ENCODE measurements at places on chromosomes 11 and 22.
A peak's percentile ranks its signal among the peaks of the same experiment; 100 is the strongest.

DNA sequence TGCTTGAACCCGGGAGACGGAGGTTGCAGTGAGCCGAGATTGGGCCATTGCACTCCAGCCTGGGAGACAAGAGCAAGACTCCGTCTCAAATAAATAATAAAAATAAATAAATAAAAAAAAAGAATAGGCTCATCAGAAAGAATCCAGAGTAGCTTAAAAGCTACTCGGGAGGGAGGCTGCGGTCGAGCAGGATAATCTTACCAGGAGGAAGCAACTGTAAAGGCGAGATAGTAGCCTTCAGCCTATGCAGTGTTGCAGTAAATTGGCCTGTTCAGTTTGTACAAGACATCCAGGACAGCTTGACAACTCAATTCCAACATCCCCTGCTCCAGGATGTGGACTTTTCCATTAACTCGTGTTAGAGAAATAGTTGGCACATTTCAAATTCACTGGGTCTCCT lies 1164.7 kb downstream of the LRRC4C start:
- DNase-seq, result no peak

- no peak for DNase-seq
Measured at GRCh38 chr11:124880290-124880611, 15.0 kb downstream of the ROBO3 start.

- no peak for DNase-seq
Measured at GRCh38 chr11:22244986-22245592, 52.2 kb downstream of the ANO5 start.

GRCh38 chr22:42617155-42617983 lies 2.7 kb upstream of the POLDIP3 start:
- no peak for DNase-seq

DNA sequence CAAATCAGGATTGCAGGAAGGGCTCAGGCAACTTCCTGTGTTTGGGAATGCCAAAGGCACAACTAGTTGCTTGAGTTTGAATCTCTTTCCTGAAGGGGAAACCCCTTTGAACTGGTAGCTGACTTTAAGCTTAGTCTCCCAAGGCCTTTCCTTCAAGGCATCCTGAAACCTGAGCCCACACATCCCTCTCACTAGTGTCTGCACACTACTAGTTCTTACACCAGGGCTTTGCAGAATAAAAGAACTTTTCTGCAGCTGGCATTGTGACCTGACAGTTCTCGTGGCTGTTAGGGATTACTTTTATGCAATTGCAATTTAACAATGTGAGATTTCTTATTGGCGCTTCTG lies 95.4 kb downstream of the EXT2 start:
- DNase-seq, result no peak

DNA sequence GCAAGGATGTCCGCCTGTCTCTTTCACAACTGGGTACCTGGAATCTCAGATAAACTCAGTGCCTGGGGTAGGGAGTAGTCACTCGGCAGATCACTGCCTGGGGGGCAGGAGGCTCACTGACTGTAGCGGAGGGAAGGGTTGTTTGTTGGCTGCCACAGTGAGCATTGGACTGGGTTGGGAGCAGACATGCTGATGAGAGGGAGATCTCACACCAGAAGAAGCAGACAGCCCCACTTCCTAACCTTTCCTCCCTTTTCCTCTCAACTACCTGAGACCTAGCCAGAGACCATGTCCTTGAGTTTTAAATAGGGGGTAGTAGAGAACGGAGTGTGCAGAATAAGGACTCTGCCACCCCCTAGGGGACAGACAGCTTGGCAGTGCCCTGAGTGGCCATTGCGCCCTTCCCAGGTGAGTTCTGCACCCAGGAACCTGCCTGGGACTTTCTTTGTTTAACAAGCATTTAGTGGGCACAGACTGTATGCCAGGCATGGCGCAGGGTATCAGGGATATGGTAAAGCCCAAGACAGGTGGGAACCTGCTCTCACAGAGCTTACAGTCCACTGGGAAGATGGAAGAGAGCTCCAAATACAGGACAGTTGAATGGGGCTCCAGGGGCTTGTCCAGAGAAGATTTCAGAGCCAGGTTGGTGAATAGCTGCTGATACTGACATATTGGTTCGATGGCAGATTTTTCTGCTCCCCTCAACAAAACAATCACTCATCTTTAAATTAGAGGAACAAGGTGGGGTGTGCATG lies 115.7 kb upstream of the NNMT start:
- DNase-seq, result no peak

- no peak for DNase-seq
Measured at GRCh38 chr11:45180848-45181192, 34.4 kb downstream of the PRDM11 start.

DNA sequence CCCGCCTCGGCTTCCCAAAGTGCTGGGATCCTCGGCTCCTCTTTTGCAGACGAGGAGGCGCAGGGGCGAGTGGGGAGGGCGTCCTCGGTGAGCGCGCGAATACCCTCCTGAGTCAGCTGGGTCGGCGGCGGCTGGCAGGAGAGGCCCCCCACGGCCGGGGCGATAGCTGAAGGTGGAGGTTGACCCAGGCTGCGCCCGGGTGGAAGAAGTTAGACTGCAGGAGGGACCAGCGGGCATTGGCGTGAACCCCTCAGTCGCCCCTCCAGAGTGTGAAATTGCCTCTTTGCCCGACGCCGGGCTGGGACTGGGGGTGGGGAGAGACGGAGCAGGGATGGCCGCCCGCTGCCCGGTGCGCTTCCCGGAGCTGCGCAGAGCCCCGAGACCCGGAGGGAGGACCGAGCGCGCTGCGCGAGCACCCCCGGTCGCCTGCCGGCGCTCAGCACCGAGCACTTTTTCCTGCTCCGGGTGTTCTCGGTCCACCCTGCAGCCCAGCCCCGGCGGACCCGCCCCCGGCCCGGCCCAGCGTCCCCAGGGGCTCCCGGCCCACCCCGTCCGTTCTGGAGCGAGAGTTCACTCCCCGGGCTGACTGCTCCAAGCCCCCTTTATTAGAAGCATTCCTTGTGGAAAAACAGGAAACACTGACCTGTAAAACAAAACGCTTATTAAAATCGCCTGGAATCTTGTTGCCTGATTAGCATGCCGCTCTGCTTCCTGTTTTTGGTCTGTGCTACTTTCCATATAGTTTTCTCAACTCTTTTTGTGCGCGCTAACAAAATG lies 13.7 kb upstream of the CPT1A start:
- DNase-seq, result no peak

GRCh38 chr22:22720201-22720723 lies 75.8 kb downstream of the GGTLC2 start:
- DNase-seq, result peak; percentile 22

- DNase-seq, result no peak
Measured at GRCh38 chr22:46465345-46465720, 72.1 kb downstream of the CELSR1 start.

DNA sequence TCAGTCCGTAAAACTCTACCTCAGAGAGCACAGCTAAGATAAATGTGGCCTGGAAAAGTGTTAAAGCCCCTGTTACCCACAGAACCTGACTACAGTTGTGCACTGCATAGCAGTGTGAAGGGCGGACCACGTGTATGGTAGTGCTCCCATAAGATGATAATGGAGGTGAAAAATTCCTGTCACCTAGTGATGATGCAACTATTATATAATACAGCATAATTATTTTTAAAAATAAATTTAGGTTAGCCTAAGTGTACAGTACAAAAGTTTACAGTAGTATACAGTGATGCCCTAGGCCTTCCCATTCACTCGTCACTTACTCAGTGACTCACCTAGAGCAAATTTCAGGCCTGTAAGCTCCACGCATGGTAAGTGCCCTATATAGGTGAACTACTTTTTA lies 76.6 kb upstream of the RASSF10 start:
- no peak for DNase-seq

GRCh38 chr22:50563413-50564160 lies 868 bp upstream of the SYCE3 start:
- no peak for DNase-seq

GRCh38 chr11:111703576-111703975 lies 62.6 kb downstream of the PPP2R1B start:
- DNase-seq, result no peak

GRCh38 chr11:111448831-111449557 lies 63.2 kb downstream of the BTG4 start:
- no peak for DNase-seq

DNA sequence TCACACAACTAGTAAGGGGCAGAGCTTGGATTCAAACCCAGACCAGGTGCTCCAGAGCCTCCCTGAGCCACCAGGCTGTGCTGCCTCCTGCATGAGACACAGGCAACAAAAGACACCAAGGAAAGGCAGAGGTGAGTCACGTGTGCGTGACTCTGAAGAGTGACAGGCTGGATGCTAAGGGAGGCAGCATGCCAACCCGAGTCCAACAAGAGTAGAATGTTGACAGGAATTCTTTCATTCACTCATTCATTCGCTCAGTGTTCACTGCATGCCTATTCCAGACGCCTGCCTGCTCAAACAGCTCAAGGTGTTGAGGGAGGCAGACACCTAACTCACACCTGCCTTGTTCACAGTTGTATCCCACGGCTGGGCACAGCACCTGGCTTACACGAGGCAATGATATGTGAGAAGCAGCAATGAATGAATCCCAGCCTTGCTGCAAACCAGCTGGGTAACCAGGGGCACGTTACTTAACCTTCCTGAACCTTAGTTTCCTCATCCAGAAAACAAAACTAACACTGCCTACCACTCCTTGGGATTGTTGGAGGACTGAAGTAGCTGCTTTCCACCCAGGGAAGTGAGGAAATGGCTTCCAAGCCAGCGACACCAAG lies 73.8 kb upstream of the ARFGAP3 start:
- DNase-seq, result no peak

DNA sequence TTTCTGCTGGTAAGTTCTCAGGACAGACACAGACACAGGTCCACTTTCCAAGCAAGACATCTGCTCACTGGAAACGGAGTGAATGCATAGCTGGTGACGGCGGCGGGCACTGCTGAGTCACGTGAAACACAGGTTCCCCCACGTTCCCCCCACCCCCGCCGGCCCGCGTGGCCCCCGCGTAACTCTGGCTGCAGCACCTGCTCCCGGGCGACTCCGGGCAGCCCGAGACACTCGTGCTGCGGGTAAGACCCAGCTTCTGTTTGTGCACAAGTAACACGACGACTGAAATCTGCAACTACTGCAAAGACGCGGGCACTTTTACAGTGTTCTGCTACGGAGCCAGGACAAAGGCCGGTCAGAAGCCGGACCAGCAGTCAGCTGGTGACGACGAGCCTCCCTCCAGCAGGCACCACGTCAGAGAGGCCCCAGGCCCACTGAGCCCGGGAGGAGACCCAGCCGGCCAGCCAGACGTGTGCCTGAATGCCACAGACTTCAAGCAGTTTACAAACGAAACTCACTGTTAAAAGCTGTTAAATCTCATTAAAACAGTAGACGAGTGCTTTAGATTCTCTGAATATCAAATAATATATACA lies 12.9 kb upstream of the ARFGAP3 start:
- no peak for DNase-seq

DNA sequence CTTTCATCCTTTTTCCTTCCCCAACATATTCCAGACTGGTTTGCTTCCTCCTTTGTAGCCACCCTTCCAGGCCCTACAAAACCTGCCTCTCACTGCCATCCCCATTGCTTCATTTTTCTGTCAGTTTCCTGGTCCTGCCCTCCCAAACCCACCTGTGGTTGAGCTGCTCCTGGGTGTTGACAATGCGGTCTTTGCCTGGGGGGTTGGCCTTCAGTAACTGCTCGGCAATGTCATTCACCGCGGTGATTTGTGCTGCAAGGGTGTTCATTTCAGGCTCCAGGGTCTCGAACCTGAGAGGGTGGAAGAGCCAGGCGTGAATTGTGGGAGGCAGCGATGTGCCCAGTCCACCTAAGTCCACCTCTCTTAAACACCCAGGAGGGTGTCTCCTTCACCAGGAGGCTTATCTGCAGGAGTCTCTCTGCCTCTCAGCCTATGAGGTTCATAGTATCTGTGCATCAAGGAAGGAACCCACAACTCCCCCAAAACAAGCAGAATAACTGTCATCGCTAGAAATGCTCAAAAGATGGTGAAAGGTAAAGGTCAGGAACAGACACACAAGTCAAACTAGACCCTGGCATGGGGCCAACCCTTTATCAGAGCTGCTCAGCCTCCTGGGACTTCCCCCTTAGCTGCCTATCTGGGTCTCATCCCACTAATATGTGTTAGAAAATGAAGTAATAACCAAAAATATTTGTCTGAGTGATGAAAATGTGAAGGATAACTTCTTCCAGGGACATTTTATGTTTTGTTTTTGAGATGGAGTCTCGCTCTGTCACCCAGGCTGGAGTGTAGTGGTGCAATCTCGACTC lies 23.9 kb upstream of the RBM4B start:
- no peak for DNase-seq

- DNase-seq, result peak; percentile 38
Measured at GRCh38 chr22:41915035-41915785, at the start of gene SHISA8. TSS of gene SHISA8 (minus strand) at chr22:41915074. CDS start at chr22:41914667, 407 bp downstream.

GRCh38 chr11:117016747-117017146 lies 81.5 kb downstream of the SIK3 start:
- DNase-seq, result no peak

- DNase-seq, result no peak
Measured at GRCh38 chr11:34773211-34773610, 143.0 kb downstream of the APIP start.

- DNase-seq, result no peak
Measured at GRCh38 chr11:76560219-76560618, 110.3 kb downstream of the LRRC32 start.

GRCh38 chr11:129894278-129895125 lies 876 bp downstream of the NFRKB start:
- no peak for DNase-seq

- no peak for DNase-seq
Measured at GRCh38 chr11:74696939-74697675, 34.1 kb downstream of the CHRDL2 start.

GRCh38 chr11:83540112-83540675 lies 254.0 kb upstream of the CCDC90B start:
- DNase-seq, result no peak

DNA sequence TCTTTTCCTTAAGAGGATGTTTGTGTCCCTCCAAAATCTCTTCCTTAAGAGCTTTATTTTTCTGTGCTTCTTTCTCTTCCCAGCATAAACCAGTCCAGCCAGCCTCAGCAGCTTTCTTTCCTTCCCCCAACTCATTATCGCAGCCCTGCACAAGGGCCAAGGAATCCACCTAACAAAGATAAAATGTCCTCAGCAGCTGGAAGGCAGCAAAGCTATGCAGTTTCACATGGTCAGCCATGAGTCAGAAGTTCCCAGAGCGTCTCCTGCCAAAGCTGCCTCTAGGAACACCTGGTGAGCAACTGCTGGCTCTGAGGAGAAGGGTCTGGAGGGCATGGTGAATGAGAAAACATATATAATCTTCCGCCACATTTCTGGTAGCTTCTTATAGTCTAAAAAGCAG lies 45.3 kb upstream of the HMGXB4 start:
- DNase-seq, result no peak

GRCh38 chr11:118639899-118640298 lies 32.5 kb downstream of the PHLDB1 start:
- DNase-seq, result no peak

GRCh38 chr11:102722821-102723220 lies 1.9 kb downstream of the MMP8 start:
- no peak for DNase-seq

- no peak for DNase-seq
Measured at GRCh38 chr11:8100158-8100557, 19.1 kb downstream of the TUB start.
